ENCODE measurements at places on chromosomes 16 and 17.

DNA sequence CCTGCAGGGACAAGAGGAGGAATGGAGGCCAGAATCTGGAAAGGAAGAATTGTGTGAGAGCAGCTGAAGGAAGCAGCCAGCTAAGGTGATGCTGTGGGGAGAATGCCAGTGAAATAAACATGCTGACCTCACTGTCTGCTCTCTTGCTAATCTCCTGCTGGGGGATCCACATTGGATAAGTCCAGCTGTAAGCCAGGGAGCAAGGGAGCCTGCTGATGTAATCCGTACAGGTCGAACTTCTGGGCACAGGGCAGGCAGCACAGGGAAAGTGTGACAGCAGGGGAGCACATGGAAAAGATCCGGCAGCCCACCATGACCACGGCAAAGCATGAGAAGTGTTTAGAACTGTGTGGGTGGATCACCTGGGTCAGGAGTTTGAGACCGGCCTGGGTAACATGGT is 7.5 kb upstream of the XPO6 start:
- DNase-seq, result no peak

- DNase-seq, result no peak
Measured at GRCh38 chr16:19446886-19447285, 29.2 kb downstream of the TMC5 start.

DNA sequence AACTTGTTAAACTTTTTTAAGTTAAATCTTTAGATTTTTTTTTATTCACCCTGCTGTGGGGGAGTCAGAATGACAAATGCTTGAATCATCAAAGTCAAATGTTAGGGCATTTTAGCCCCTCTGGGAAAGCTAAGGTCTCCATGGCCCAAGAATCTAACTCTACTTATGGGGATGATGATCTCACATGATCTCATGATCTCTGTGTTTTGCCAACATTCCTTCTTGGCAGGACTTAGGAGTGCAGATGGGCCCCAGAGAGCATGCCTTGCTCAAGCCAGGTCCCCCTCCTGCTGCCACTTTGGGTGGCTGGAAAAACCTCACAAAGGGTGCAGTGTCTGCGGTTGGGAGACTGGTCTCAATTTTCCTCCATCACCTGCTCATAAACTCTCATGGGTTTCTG is 108.6 kb downstream of the PRKCB start:
- DNase-seq, result no peak

DNA sequence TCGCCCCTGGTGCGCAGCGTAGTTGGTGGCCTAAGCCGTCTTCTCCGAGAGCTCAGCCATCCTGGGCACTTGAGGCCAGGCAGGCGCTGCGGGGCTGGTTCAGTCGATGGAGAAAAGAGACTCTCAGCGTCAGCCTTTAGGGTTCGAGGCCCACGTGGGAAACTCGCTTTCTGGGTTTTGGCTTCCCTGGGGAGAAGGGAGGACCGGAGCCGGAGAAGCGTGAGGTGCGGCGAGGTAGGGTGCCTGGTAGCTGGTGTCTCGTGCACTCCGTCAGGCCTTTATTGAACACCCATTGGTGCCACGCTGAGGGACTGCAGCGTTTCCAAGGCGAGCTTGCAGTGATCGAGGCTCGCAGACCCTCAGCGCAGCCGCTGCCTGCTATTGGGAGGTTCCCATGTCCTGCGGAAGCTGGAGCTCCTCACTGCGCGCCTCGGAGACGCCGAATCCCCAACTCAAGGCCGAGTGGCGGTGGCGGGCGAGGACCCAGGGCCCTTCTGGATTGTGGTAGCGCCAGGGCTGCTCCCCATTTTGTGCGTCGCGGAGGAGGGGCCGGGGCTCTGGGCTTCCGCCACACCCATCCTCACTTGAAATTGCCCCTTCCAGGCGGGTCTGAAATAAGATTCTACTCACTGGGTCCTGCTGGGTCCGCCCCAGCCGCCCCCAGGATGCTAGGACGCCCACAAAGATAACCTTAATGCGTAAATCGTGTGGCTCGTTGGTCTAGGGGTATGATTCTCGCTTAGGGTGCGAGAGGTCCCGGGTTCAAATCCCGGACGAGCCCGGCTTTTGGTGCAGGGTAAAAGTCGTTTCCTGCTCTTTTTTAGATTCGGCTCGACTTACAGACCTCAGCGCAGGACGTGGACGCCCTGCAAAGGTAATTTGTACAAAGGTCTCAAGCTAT is 1.2 kb downstream of the OR1F1 start:
- DNase-seq, result no peak

DNA sequence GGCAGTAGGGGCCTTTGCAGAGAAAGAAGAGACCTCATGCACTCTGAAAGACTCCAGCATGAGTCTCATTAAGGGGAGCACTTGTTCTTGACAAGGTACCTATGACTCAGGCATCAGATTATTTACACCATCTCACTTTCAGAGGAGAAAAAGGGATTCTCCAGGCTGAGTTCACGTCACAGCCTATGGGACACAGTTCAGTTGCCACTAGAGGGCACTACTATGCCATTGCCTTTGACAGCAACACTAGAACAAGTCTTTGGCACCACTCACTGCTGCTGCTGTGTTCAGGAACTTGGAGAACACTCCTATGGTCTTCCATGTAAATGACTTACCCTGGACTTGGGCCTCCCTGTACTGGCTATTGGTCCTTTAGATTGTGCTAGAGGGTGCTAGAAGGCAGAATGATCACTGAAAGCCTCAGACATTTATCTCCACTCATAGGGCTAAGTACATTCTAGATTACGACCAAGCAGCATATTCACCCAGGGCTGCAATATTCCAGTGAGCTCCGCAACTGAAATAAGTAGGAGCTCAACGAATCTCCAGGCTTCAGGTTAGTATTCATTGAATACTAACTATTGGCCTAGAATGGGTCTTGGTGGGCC is 225.1 kb upstream of the CA10 start:
- no peak for DNase-seq

- no peak for DNase-seq
Measured at GRCh38 chr17:62681061-62681938, 53.8 kb downstream of the MRC2 start.

GRCh38 chr17:35559495-35560210 is 966 bp downstream of the SLFN14 start:
- DNase-seq, result no peak

DNA sequence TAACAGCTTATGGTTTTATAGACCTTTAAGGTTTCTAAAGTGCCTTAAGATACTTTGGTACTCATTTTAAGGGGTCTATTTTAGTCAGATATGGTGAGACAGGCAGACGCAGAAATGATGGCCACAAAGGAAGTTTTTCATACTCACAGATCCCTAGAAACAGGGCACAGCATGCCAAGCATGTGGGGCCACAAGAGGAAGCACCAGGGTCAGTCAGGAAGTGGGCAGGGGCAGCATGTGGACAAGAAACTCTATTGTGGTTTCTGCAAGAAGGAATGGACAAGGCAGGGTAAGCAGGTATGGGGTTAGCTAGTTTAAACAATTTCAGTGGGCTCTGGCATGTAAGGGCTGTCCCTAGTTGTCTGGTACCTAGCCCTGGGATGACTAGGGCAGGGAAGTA is 8.5 kb downstream of the EFCAB3 start:
- no peak for DNase-seq

DNA sequence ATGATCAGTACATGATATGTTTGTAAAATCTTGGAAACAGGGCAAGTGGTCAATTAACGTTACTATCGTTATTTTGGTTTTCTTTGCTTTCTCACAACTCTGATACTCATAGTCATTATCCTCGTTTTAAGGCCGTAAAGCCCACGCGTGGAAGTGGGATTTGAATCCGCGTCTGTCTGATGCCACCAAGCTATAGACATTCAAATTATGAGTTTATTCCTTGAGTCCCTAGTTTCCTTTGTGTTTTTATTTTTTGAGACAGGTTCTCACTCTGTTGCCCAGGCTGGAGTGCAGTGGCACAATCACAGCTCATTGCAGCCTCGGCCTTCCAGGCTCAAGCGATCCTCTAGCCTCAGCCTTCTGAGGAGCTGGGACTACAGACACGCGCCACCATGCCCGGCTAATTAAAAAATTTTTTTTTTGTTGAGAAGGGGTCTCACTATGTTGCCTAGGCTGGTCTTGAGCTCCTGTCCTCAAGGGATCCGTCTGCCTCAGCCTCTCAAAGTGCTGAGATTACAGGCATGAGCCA is 1.0 kb downstream of the DCTN5 start:
- no peak for DNase-seq

- no peak for DNase-seq
Measured at GRCh38 chr16:88069397-88070168, 118.3 kb downstream of the BANP start.

DNA sequence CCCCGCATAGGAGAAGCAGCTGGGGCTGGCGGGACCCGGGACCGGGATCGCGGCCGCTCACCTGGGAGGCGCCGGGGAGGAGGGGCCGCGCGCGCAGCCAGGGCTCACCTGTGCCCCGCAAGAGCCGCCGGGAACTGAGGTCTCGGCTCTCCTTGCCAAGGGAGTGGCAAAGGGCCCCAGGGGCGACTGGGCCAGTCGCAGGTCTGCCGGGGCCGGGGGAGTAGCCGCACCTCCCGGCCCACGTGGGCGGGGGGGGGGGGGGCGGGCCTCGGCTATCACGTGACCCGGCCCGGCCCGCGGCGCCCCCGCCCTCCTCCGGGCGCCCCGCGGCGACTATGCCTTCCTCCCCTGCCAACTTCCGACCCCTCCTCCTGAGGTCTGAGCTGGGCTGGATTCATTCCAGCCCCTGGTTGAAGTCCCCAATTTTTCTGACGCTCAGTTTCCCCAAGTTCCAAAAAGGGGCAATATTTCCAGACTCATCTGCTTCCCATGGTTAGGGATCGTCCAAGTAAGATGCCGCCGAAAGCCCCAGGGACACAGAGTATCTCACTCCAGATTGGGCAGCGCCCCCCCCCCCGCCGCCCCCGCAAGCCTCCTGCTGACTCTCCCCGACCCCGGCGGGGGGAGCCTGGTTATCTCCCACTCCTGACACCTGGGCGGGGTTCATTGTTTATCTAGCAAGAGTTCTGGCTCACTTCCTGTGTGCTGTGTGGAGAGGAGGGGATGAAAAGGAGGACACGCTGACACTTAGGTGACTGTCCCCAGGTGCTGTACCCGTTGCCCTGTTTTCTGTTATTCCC is at the start of gene TMC6:
Gene TMC6, minus strand, starts transcription at position 205 of the 800 bp plus-strand sequence. CDS start 1,923 bp downstream, outside the sequence.
- DNase-seq, result peak; percentile 69
